HL-60 (cell line): ENCODE measurements at places on chromosomes 6 and 20.

DNA sequence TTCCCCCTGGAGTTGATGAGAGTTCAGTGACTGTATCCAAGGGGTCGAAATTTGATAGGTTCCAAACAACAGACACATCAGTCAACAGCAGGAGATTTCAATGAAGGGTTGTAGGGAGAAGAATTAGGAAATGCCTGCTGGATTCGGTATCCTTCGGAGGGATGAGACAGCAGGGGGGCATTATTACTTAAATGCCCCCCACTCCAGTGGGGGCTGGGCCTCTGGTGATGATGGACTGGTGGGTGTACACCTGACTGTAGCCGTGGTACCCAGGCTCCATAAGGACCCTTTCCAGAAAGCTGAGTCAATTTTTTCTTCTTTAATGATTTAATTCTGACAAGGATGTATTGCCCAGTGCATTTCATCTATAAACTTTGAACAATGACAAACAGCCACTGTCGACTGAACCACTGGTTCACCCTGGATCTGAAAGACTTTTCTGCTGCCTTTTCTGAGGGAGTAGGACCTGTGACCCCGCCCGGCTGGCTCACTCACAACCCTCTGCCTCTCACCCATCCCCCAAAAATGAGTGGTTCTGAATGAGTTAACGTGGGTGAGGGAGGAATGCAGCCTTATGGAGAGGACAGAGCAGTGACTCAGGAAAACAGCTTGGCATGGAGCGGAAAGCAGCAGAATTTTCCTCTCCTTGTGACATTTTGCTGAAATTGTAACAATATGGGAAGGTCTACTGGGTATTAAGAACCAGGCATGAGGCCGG is 41.0 kb downstream of the ZMYND8 start:
- no peak for DNase-seq

DNA sequence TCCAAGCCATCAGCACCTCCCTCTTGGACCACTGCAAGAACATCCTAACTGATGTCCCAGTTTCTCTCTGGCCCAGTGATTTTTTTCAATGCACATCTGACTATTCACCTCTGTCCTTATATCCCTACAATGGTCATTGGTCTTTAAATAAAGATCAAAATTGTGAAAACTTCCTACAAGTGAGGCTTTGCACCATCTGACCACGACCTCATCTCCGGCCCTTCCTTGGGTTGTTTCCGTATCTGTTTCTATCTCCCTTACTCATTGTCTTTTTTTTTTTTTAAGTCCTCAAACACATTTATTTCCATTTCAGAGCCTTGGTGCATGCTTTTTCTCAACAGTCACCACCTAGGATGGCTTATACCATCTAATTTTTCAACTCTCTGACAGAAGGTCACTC is 88.1 kb downstream of the IPCEF1 start:
- DNase-seq, result no peak

DNA sequence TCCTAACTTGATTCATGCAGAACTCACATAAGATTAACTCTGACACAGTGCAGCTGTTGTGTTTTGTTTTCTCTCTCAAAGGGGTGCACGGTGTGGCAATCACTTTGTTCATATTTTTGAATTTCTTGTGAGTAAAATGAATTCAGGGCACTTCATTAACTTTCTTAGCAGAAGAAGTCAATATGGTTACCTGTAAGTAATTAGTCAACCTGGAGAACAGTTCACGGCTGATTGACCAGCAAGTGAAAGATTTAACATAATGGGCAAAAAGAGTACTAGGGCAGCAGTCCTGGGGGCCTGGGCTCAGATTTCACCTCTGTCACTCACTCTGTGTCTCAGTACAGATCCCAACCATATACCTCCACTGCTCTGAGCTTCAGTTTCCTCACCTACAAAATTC is 102.4 kb upstream of the SPTLC3 start:
- DNase-seq, result no peak

DNA sequence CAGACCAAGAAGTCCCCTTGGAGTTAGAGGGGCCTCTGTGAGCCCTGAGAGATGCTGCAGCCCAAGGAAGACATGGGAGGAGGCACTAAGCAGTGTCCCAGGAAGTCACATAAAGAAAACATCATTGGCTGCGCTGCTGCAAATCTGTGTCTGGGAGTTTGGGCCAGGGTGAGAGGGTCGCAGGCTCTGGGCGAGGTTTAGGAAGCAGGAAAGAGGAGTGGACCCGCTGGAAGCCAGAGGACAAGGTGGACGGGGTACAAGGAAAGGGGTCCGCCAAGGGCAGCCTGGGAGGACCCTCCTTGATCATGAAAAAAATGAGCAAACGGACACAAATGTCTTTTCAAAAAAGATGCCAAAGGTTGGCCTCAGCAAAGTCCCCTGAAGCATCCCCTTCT is 15.5 kb upstream of the SERPINB1 start:
- DNase-seq, result no peak
